Transverse colon (tissue), 4 donors: ENCODE measurements at places on chromosomes 3 and 15.

DNA sequence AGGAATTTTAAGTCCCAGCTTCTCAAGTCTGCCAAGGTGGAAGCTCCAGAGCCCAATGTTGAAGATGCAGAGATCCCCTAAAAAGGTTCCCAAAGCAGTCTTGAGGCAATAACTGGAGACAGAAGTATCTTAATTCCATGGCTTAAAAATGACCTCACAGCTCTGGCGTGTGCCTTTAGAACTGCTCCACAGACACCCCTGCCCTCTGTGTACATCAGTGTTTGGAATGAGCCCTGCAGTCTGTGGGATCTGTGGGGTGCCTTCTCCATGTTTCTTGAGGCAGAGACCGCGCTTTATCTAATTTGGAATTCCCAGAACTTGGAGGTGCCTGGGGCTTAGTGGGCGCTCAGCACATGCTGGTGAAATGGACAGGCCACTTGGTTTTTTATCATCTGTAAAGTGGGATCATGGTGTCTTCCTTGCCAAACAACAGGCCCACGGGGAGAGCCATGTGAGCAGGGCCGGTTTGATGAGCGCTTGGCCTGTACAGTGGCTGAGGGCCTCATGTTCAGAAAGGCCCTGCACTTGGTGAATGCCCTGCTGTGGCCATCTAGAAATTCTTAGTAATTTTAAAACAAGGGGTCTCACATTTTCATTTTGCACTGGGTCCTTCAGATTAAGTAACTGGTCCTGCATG lies 7.1 kb downstream of the ITGA11 start:
- DNase-seq, result no peak

DNA sequence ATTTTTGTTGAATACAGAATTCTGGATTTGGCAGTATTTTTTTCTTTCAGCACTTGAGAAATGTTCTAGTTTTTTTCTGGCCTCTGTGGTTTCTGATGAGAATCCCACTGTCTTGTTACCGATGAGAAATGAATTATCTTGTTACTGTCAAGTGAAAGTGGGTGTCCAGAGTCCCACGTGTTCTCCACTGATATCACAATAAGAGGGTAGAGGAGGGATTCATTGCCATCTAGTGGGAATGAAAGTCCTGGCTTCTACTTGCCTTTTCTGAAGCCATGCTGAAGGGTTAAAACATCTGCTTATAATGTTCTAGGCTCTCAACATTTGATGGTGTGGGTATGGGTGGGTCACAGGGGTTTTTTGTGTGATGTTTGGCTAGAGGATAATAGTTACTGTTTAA lies 66.1 kb downstream of the SEC22A start:
- no peak for DNase-seq

GRCh38 chr15:45704329-45705249 lies 69.8 kb downstream of the SQOR start:
- DNase-seq, result peak; percentile 18

DNA sequence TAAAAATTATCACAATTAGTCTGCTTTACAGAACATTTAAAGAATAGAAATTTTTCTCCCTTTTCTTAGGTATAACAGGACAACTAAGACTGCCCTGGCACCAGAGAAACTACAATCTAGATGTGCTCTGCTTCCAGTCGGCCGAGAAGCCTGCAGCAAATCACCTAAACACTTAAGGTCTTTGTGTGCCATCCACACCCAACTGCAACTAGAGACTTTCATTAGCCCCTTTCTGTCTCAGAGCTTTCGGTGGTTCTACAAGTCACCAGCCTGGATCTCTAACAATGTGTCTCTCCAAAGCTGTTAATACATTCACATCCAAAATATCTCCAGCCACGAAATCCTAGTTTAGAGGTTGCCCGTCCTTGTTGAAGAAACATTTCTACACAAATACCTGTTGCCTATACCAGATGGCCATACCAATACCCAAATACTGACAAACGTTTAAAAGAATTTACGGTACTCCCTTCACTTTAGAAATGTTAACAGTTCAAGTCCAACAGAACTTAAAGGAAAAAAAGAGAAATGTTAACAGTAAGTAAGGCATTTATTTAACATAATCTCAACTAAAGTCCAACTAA lies 6.7 kb downstream of the PRC1 start:
- DNase-seq, result no peak

GRCh38 chr3:194212845-194213331 lies 76.9 kb downstream of the HES1 start:
- no peak for DNase-seq

DNA sequence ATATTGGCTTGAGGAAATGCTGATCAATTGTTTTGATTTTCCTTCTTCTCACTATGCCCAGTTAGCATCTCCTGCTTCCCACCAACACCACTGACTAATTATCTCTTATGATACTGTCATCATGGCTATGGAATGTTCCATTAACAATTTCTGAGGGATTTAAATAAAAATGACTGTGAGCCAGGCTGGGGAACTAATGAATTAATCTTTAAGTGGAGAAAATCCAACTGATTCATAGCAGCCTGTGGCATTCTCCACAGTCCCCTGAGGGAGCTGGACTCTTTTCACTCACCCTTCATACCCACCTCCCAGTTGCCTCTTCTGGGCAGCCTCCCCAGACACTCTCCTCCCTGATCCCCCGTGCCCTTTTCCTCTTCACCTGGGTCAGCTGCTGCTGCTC lies 353.6 kb downstream of the CLSTN2 start:
- DNase-seq, result no peak
